Hypothalamus (tissue), 51 donors: ENCODE measurements at places on chromosomes 5 and 9.

GRCh38 chr9:121921444-121921843 is 171.7 kb downstream of the TTLL11 start:
- no peak for DNase-seq

DNA sequence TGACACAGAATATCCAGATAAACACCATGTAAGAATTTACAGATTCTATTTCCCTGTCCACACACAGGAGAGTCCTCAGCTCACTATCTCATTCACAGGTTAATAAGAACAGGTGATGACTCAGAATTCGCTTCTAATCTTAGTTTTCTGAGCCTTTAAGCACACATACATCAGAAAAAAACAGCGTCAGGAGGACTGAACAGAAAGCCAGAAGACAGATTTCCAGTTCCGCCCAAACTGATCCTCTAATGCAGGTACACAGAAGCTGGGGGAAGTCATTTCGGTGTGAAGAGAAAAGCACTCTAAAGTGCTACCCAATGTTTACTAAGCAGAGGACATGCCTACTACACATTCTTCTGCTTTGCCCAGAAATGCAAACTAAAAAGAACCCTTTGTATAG is 1.6 kb downstream of the CEMIP2 start:
- no peak for DNase-seq

GRCh38 chr5:151148583-151148982 is 9.0 kb downstream of the ANXA6 start:
- DNase-seq: no peak

DNA sequence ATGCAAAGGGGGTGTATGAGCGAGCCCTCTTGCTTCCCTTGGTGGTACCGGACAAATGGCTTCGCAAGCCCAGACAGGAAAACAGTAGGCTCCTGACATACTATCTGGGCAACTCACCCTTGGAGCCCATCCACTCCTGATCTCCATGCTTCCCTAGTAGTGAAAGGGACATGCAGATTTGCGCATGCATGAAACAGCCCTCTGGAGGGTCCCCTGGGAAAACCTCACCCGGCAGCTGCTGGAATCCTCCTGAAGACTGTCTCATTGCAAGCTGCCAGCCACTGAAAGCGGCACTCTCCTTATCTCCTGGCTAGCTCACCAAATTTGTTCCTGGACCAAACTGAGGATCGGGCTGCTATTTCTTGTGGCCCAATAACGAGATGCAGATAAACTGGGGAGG is 10.2 kb downstream of the ZNF169 start:
- DNase-seq: no peak

- DNase-seq: no peak
Measured at GRCh38 chr5:134458234-134459009, 46.7 kb upstream of the CDKN2AIPNL start.

DNA sequence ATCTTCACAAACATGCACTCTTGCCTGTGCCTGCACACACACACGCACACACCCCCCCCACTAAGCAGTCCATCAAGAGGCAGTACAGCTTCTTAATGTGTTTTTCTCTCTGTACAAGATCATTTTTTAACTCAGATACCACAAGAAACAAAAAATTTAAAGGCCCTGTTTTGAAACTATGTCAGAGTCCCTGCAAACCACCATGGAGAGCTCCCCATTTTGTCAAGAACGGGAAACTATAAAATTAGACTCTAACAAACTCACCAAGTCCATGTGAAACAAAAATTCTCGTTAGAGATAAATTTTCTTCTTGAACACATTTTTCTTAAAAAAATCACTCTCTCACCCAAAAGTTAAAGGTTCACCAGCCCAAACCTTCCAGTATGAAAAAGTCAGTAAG is 86.3 kb downstream of the ELAVL2 start:
- DNase-seq: no peak

DNA sequence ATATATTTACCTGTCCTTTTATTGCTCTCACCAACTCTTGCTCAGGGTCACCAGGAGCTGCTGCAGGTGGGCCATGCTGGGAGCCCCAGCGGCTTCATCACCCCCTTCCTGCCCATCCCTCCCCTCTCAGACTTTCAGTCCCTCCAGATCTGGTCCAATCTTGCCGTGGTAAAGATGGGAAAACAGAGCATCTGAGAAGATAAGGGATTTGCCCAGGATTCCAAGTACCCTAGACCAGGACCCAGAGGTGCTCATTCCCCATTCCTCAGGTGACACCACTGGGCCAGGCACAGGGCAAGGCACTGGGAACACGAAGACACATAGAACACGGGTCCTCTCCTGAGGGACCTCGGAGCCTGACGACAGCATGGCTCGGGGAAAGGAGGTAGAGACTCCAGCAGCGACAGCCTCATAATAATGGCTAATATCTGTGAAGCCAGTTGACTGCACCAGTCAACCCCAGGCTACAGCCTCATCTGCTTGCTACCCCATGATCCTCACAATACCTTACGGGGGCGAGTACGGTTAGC is 18.0 kb downstream of the TMOD1 start:
- DNase-seq: no peak

GRCh38 chr5:157613385-157614245 is 38.0 kb upstream of the ADAM19 start:
- DNase-seq: no peak

DNA sequence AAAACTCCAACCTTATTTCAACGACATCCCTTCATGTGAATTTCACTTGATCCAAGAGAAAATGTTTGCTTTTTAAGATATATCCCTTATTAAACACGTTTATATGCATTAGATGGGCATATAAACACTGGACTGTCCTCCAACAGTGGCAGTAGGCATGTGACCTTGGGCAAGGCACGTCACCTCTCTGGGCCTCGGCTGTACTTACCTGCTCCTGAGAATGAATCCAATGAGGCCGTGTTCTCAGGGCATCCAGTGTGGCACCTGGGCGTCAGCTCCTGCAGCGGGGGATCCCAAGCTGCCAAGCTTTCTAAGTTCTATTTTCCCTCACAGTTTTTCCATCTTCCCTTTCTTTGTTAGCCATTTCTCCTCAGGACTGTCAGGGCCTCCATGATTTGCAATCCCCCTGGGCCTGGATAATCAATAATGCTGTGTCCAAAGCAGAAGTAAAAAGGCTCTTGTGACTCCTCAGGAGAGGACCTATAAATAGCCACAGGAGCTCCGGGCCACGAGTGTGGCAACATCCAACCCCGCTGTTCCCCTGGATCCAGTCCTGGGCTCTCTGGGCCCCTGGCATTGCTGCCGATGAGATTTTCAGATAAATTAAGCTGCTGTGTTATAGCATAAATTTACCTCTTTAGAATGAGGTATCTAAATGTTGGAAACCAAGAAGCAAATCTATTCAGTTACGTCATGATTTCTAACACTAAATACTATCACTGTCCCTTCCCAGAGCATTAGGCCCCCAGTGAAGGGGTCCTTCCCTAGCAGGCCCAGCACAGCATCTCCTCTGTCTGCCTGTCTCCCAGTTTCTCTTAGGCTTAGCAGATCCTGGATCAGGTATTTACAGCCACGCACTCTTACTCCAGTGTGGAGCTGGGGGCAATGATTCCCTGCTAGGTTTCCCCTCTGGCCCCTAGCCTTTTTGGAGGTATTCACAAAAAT is 76.8 kb downstream of the PTPN3 start:
- DNase-seq: no peak

DNA sequence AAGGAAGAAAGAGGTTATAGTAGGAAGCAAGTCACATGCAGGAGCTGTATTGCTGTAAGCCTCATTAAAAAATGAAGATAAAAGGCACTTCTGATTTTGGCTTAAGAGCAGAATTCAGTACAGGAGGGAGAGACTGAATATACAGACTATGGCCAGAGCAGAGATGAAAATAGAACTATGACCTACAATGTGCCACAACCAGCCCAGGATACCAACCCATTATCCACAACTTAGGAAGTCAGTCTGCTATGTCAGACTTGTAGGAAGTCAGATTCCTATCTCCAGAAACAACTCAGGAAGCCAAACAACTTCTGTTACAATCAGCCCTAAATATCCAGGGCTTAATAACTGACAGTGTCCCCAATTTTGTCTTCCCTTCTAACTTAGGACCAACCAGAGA is 156.2 kb upstream of the ANKH start:
- DNase-seq: no peak
